CD8-positive, alpha-beta memory T cell (primary cell): ENCODE measurements at places on chromosomes 6 and 20. TPM values are rescaled to one million over a fixed set of nuclear protein-coding genes. Genes with fewer than 3 reads are reported as not detected.
A peak's percentile ranks its signal among the peaks of the same experiment; 100 is the strongest.

DNA sequence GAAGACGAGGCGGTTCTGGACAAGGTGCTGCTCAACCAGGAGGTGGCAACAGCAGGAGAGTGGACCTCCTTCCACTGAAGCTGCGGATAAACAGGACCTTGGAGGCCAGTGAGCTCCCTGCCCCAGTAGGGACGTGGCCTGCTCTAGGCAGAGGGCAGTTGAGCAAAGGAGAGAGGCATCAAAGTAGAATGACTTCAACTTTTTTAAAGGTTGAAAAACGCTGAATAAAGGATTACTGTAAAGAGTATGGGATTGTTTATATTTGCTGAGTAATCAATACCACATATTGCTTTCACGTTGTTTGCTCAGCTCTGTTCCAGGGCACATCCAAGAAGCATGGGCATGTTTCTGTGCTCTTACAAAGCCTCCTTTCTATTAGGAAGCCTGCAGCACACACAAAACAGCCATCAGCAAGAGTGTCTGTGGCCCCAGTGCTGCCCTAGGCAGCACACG, 48.1 kb downstream of the ERMARD start:
- H3K4me3 ChIP-seq, result no peak overlapping the region
- no peak for DNase-seq
- H3K36me3 ChIP-seq, result no peaks in the 10 kb centered on the region
- no peaks in the 10 kb centered on the region for H3K27me3 ChIP-seq
- H3K4me1 ChIP-seq, result peaks cover 18% of the 10 kb centered on the region
- no peak overlapping the region for H3K27ac ChIP-seq

DNA sequence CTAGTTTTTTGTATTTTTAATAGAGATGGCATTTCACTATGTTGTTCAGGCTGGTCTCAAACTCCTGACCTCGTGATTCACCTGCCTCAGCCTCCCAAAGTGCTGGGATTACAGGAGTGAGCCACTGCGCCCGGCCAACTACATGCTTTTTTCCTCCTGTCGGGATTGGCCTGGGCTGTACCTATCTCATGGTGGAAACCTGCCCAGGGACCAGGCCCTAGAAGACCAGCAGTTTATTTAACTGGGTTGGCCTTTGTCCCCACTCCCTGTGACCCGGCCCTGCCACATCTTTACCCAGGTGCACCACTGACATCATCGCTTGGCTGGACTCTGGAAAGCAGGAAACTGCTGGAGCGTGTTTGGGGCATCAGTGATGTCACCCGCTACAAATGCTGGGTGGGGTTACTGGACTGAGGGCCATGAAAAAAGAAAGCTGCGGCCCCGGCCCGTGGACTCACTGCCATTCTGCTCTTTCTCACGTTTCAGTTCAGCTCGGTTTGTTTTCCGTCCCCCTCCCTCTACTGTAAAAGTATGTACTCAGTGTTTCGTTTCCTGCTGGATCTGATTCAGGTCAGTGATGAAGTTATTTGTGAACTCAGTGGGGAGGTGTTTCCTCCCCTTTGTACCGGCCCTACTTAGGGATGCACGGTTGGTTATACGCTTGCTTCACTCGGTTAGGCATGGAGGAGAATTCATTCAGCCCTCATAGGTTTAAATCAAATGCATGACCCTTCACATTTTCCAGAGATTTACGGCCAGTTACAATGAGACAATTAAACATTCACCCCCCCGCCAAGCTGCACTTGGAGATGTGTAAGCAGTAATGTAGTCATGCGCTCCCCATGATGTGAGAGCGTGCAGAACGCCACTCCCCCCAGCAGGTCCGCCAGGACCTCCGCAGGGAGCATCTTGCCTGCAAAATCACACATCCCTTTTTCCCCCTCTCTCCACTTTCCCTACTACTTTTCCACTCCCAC, 179.3 kb downstream of the MTHFD1L start:
- no peak for DNase-seq
- H3K4me3 ChIP-seq, result no peak overlapping the region
- no peak overlapping the region for H3K27ac ChIP-seq

- H3K36me3 ChIP-seq, result no peaks in the 10 kb centered on the region
- peak overlapping the region; percentile 88 for H3K27ac ChIP-seq
- H3K27me3 ChIP-seq, result no peaks in the 10 kb centered on the region
- H3K4me1 ChIP-seq, result peaks cover 32% of the 10 kb centered on the region
- peak overlapping the region; percentile 71 for H3K4me3 ChIP-seq
- DNase-seq, result peak; percentile 82
Measured at GRCh38 chr20:8018958-8019245, 659 bp downstream of the TMX4 start.

DNA sequence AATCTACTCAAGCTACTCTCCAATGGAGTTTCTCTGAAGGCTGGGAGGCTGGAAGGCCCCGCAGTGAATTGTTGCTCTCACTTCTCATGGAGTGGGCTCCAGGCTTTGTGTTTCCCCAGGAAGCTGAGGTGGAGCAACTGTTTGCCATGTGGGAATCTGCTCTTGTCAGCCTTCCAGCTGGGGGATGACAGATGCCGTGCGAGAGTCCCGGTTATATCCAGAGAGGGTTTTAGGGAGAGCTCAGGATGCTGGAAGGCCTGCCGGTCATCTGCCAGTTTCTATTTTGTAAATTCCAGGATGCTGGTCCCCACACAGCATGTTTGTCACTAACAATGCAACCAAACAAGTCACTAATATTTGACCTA, 98.2 kb upstream of the NAA20 start:
- no peak for DNase-seq
- no peaks in the 10 kb centered on the region for H3K4me1 ChIP-seq
- no peak overlapping the region for H3K27ac ChIP-seq
- no peaks in the 10 kb centered on the region for H3K36me3 ChIP-seq

- H3K36me3 ChIP-seq, result no peaks in the 10 kb centered on the region
- H3K27me3 ChIP-seq, result peaks cover 43% of the 10 kb centered on the region
- peaks cover 16% of the 10 kb centered on the region for H3K4me1 ChIP-seq
- H3K27ac ChIP-seq, result no peak overlapping the region
- no peak overlapping the region for H3K4me3 ChIP-seq
Measured at GRCh38 chr6:44268095-44268628, 2.1 kb upstream of the TMEM151B start.

GRCh38 chr6:139394027-139394649, 19.7 kb upstream of the CITED2 start:
- no peak for DNase-seq
- no peaks in the 10 kb centered on the region for H3K36me3 ChIP-seq
- no peaks in the 10 kb centered on the region for H3K27me3 ChIP-seq
- H3K4me1 ChIP-seq, result no peaks in the 10 kb centered on the region

DNA sequence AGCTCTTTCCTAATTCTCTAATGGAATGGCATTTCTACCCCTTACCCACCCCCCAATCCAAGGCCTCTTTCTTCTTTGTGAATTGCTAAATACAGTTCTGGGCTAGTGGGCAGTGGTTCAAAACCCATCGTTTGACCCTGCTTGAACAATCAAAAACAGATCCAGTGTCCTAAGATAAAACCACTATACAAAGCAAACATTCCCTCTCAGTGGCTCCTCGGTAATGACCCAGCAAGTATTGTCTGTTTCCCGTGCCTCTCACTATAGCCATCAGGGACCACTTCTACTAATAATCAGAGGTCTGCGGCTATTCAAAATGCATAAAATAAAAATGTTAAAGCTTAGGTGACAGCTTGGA, 143.5 kb upstream of the AKAP12 start:
- H3K27ac ChIP-seq, result no peak overlapping the region
- H3K36me3 ChIP-seq, result no peaks in the 10 kb centered on the region
- DNase-seq, result no peak
- H3K27me3 ChIP-seq, result no peaks in the 10 kb centered on the region
- no peaks in the 10 kb centered on the region for H3K4me1 ChIP-seq

DNA sequence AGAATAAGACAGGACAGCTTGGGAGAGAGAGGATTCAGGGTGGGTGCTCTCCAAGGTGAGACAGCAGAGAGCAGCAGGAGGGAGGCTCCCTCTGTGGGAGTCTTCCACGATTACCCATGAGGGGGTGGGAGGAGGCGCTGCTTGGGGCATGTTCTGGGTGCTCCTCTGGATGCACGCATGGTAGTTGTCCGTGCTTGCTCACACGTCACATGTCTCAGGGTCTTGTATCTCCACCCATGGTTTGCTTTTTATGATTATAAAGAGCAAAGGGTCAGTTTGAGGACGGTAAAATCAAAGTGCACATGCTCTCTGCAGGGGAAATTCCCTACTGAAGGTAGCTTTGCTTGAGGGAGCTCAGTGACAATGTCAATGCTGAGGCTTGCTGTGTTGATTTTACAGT, 338.4 kb downstream of the THBS2 start:
- H3K4me1 ChIP-seq, result no peaks in the 10 kb centered on the region
- no peak for DNase-seq
- no peak overlapping the region for H3K27ac ChIP-seq
- H3K36me3 ChIP-seq, result no peaks in the 10 kb centered on the region
- H3K4me3 ChIP-seq, result no peak overlapping the region

GRCh38 chr6:53029257-53029656, 34.2 kb upstream of the GSTA4 start:
- H3K4me1 ChIP-seq, result no peaks in the 10 kb centered on the region
- H3K27me3 ChIP-seq, result no peaks in the 10 kb centered on the region
- DNase-seq, result no peak
- peaks cover 26% of the 10 kb centered on the region for H3K36me3 ChIP-seq
- H3K27ac ChIP-seq, result no peak overlapping the region
- no peak overlapping the region for H3K4me3 ChIP-seq

DNA sequence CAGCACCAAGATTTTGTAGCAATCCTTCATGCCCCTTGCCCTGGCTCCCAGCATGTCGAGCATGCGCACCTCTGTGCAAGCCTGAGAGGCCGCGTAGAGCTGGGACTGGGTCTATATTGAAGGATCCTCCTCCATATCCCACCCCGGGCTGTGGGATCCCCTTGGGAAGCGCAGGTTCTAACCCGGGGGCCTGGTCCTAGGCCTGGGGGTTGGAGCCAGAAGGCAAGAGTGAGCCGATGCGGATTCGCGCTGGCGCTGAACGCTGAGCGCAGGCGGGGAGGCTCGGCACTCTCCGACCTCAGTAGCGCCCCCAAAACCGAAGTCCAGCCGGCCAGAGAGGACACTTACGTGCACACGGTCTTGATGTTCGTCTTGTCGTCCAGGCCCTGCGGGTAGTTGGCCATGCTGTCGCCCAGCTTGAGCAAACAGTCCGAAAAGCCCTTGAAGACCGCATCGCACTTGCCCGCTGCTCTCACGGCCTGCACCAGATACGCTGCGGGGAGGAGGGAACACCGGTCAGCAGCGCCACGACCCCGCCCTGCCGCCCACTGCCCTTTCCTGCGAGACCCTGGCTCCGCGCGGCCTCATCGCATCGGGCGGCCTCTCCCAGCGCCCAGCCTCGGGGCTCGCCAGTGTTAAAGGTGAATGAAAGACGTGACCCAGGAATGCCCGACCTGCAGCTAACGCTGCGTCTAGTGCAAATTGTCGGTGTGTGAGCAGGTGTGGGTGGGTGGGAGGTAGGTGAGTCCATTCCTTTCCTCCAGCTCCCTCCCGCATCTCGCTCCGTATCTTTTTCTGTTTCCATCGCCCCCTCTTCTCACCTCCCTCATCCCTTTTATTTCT, 4.5 kb downstream of the NRN1 start:
- peaks cover 98% of the 10 kb centered on the region for H3K27me3 ChIP-seq
- H3K4me3 ChIP-seq, result no peak overlapping the region
- H3K36me3 ChIP-seq, result no peaks in the 10 kb centered on the region
- peaks cover 65% of the 10 kb centered on the region for H3K4me1 ChIP-seq
- DNase-seq, result no peak

The DNMT3B gene
- total RNA-seq, result 1.00 TPM

The NKX2-4 gene
- not detected for total RNA-seq

DNA sequence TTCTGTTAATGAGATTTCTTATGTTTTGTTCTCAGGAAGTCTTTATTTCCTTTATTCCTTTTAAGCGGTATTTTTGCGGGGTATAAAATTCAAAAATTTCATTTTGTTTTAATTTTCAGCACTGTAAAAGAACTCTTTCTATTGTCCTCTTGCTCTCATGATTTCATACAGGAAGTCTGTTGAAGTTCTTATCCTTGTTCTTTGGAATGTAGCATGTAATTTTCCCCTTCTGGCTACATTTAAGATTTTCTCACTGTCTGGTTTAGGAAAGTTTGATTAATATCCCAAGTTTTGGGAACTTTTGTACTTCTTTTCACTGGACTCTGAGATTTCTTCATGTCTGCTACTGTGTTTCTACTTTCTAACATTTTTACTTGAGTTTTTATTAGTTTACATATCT, 581.4 kb upstream of the GJE1 start:
- DNase-seq, result no peak
- no peaks in the 10 kb centered on the region for H3K36me3 ChIP-seq
- no peaks in the 10 kb centered on the region for H3K27me3 ChIP-seq
- H3K4me1 ChIP-seq, result no peaks in the 10 kb centered on the region

The MOG gene
- not detected for total RNA-seq

The MATN4 gene
- total RNA-seq, result not detected

The DEFB129 gene
- total RNA-seq, result not detected

GRCh38 chr6:80733641-80734040, 627.2 kb downstream of the BCKDHB start:
- H3K4me1 ChIP-seq, result no peaks in the 10 kb centered on the region
- H3K27me3 ChIP-seq, result no peaks in the 10 kb centered on the region
- no peak overlapping the region for H3K27ac ChIP-seq
- H3K4me3 ChIP-seq, result no peak overlapping the region
- H3K36me3 ChIP-seq, result no peaks in the 10 kb centered on the region
- DNase-seq, result no peak

The FRK gene
- total RNA-seq, result 0.04 TPM

The ZBTB12 gene
- 3.5 TPM for total RNA-seq

DNA sequence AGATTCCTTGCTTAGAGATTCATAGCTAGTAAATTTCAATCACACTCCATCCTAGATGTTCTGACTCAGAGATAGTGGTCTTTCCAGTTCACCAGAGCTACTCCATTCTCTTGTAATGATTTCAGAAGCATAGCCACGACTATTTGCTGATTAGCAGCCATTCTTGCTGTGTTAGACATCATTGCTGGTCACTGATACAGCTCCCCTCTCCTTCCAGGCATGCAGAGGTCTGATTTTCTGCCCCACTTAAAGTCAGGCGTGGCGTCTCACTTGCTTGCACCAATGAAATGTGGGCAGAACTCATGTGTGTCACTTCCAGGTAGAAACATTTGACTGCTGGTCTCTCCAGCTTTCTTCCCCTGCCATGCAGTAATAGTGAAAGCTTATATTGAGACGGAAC, 168.9 kb upstream of the JARID2 start:
- no peak for DNase-seq
- H3K27me3 ChIP-seq, result no peaks in the 10 kb centered on the region
- peaks cover 3% of the 10 kb centered on the region for H3K4me1 ChIP-seq
- no peaks in the 10 kb centered on the region for H3K36me3 ChIP-seq
- no peak overlapping the region for H3K27ac ChIP-seq
- H3K4me3 ChIP-seq, result no peak overlapping the region
